ENCODE measurements at places on chromosomes 13 and 19.

DNA sequence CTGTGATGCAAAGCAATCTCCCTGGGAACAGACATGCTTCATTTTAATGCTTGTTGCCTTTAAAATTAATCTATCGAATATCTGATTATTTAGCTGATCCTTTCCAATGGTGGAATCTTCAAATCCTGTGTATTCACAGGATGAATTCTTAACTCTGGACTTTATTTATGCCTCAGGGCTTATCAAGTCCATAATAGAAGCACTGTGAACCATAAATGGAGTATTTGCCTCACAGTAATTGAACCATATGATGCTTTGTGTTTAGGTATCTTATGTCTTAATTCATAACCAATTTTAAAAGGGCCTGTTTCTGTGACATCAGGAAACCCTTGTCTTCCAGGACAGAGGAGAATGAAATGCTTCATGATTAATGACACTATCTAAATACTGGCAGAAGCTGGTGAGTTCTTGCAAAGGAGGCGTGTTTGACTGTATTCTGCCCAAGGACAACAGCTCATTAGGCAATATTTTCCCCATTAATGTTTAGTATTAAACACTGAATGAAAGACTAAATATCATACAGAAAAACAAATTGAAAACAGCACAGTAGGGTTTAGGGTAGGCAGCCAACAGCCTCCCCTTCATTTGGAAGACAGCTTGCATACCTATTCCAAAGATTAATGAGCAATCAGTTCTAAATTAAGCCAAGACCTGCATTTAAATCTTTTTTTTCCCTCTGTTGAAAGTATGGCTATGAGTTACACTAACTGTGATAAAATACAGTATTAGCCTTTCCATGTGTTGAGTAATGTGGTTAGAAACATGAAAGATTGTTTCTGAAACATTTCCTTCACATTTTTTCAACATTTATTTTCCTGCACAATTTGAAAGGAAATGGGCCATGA lies 709.4 kb downstream of the PCDH9 start:
- DNase-seq, result no peak

GRCh38 chr13:51564252-51564651 lies 20.0 kb upstream of the WDFY2 start:
- DNase-seq, result no peak

- DNase-seq, result no peak
Measured at GRCh38 chr13:35086667-35087066, 144.6 kb downstream of the NBEA start.

DNA sequence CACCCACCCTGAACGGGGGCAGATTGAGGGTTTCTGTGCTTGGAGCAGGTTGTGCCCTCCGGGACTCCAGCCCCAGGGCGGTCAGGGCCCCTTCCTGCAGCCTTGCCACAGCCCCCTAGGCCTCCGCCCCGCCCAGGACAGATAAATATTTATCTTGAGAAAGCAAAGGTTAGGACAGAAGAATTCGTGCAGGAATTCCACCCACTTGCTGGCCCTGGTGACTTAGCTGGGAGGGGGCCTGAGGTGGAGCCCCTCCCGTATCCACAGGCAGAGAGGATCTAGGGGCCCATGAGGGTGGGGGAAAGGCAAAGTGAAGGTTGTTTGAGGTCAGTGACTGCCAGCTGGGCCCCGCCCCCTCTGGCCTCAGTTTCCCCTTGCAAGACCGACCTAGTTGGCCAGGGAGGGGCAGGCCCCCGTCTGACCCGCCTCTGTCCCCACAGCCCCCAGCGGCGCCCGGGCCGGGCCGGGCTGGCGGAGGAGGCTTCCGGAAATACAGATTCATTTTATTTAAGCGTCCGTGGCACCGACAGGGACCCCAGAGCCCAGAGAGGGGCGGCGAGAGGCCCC lies 5.2 kb downstream of the MIDN start:
- no peak for DNase-seq

- DNase-seq, result no peak
Measured at GRCh38 chr13:31001647-31002046, 69.2 kb downstream of the TEX26 start.

GRCh38 chr13:78160793-78161192 lies 242.2 kb upstream of the EDNRB start:
- no peak for DNase-seq

DNA sequence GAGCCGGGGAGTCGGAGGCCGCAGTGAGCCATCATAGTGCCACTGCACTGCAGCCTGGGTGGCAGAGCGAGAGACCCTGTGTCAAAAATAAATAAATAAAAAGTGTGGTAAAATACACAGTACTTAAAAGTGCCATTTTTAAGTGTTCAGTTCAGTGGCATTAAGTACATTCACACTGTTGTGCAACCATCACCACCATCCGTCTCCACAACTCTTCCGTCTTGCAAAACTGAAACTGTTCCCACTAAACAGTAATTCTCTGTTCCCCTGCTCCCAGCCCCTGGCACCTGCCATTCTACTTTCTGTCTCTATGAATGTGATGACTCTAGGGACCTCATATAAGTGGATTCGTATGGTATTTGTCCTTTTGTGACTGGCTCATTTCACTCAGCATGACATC lies 13.3 kb downstream of the SLC25A42 start:
- no peak for DNase-seq

DNA sequence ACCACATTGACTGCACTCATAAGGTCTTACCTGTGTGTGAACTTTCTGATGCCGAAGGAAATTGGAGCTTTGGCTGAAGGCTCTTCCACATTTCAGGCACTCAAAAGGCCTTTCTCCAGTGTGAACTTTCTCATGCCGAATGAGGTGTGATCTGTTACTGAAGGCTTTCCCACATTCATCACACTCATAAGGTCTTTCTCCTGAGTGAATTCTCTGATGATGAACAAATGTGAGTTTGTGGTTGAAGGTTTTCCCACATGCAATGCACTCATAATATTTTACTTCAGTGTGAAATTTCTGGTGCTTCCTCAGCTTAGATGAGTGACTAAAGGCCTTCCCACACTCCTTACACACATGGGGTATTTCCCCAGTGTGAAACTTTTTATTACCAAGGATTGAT lies 5.7 kb downstream of the ZNF132 start:
- DNase-seq, result no peak

GRCh38 chr19:40081411-40081810 lies 9.3 kb downstream of the ZNF780A start:
- no peak for DNase-seq

GRCh38 chr13:44191504-44192171 lies 182.0 kb upstream of the SERP2 start:
- no peak for DNase-seq

All from esophagus squamous epithelium (tissue), 5 donors.